ENCODE measurements at places on chromosomes 3 and 15.

- DNase-seq: no peak
Measured at GRCh38 chr3:60013241-60013640, 963.4 kb upstream of the CFAP20DC start.

DNA sequence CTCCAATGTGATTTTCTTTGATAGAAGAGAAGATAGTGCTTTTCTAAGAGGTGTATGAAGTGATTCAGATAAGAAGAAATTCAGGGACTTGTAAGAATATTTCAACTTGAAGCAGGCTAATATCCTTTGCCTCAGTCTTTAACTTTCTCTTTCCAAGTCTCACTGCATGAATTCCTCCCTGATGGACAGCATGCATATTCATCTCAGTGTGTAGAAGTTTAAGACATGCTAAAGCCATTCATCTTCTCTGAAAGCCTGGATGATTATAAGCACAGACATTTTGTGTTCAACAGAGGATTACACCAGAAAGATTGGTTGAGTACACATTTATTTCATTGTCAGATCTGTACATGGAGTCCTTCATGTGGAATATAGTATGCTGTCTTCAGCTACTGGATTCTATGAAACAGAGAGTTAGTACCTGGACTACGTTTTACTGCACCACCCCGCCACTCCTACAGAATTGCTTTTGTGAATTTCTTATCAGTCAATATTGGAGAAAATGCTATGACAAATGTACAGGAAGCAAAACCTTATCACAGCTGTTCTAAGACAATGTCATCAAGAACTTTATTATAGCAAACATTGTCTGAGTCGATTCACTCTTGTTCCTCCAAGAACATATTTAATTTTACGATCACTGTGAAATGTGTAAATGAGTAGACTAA, 1346.1 kb downstream of the OTOL1 start:
- no peak for DNase-seq

DNA sequence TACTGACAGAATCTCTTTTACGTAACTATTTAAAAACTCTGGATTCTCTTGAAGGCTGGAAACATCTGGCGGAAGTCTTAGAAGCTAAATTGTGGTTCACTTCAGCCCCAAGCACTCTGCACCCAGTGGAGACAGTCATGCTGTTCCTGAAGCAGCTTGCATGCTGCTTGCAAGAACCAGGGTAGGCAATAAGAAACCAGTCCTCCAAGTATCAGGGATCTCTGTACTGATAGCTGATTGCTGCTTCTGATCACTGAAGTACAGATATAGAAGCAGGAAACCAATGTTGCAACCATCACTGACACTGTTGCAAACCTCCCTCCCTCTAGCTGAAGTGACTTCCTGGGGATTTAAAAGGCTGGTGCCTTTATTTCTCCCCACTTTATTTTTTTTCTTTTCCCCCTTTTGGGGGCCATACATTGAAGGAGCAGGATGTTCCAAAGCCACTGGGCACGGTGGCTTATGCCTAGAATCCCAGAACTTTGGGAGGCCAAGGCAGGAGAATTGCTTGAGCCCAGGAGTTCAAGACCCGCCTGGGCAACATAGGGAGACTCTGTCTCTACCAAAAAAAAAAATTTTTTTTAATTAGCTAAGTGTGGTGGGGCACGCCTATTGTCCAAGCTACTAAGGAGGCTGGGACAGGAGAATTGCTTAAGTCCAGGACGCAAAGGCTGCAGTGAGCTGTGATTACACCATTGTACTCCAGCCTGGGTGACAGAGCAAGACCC, 15.3 kb downstream of the SPCS1 start:
- DNase-seq: no peak

DNA sequence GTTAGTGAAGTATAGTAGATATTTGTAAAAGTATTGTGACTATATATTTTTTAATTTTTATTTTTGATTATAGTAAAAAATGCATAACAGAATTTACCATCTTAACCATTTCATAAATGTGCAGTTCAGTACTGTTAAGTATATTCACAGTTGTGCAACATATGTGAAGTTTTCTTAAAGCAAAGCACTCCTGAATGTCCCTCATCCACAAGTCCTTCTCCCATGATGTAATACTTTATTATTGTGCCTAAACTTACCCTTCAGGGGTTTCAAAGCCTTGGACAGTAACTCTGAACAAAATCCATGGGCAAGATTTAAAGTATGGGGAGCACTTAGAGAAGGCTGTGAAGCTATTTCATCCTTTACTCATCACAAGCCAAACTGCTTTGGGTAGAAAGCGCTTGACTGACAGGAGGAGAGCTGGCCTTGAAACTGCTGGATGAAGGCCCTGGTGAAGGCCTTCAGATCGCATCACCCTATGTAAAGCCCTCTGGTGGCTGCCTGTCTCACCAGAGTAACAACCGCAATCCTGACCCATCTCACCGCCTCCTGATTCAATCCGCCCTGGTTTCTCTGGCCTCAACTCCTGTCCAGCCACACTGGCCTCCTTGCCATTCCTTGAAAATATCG, 28.0 kb downstream of the LSM3 start:
- no peak for DNase-seq

GRCh38 chr3:71690341-71690841, 34.8 kb downstream of the EIF4E3 start:
- DNase-seq: no peak

DNA sequence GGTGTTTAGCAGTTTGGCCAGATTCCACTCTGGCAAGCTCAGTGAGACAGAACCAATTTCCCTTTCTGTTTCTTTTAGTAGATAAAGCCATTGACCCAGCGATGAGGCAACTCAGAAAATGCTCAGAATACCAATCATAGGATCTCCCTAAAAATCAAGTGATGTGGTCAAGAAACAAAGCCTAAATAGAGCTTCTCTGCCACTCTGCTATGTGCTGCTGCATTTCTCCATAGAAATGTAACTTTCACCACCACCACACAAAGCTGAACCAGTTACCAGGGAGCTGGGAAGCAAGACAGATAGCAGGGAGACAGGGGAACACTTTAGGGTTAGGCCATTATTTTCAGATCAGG, 109.8 kb downstream of the RPL22L1 start:
- no peak for DNase-seq

DNA sequence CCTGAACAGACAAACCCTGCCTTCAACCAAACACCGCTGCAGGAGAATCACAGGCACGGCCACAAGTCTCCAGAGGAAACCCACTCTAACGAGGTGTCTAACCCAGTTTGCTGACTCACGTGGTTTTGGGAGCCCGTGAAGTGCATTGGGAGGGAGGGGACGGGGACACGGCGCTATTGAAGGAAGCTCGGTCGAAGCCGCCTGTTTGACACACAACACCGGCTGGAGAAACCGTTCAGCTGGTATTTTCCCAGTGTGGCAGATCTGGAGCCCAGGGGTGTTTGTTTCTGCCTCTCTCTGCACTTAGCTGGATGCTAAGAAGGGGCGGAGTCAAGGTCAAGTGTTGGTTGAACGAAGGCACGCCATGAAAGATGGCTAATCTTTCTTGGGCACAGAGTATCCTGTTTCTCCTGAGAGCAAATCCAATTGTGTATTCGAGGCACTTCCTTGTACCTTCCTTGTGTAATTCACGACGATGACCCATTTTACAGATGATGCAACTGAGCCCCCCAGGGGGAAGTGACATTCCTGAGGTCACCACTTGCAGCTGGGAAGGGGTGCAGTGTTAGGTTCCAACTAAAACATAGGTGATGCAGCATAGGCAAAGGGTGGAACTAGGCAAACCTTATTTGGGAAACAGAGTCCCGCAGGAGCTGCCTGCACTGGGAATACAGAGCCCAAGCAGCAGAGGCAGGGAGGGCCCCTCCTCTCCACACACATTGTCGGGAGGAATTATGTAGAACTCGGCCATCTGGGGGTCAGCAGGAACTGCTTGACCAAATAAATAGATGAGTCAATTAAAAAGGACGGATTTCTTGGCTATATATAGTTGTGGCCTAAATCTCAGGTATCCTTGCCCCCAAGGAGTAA, 22.5 kb downstream of the SLC6A6 start:
- DNase-seq: no peak

DNA sequence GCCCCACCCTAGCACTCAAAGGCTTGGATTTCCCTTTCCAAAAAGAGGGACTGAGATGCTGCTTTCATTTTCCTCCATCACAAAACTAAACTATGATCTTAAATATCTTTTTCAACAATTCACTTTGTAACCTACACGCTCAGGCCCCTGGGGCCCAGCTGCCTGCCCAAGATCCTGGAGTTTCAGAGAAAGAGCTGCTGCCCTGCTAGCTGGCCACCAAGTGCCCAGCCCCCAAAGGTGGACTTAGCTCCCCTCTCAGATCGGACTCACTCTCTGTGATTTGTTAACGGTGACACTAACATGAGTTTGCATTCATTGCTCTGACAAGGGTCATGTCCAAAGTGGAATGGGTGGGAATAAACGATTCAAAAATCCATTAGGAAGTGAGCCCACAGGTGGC, 119.6 kb upstream of the SMAD3 start:
- DNase-seq: no peak

DNA sequence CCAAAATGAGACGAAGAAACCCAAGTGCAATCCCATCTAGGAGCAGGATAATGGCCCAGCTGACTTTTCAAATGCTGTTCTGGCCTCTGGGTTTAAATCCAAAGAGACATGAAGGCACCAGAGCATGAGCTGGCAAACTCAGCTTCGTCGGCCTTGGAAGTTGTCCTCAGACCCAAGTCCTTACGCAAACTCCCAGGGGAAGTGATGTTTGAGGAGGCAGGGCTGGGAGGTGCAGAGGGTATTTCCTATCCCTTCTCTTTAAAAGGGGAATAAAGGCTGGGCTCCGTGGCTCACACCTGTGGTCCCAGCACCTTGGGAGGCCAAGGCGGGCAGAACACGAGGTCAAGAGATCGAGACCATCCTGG, 68.9 kb upstream of the HERC1 start:
- DNase-seq: no peak

GRCh38 chr3:63979093-63979885, 44.0 kb downstream of the PSMD6 start:
- no peak for DNase-seq

DNA sequence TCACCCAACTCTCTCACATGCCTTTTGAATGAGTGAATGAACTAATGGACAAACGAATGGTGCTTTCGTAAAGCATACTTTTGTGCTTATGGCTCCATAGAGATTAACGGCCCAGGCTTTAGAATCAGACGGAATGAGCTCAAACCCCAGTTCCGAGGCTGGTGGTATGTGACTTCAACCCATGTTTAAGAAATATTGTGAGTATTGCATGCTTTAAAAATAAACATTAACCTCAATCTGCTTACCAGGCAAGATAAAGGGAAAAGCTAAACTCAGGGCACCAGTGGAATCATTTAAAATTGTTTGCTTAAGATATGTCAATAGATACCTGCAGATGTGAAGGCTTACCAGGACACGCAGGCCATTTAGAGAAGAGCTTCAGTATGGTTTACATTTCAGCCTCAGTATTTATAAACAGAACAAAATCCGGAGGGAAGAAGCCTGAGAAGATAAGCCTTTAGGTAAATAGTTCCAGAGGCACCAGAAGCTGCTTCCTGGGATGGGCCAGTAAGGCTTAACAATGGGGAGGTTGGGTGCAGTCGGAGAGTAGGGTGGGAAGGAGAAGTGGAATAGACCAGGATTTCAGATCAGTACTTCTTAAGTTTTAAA, 186.4 kb downstream of the ADAMTS9 start:
- no peak for DNase-seq

All from stimulated activated CD4-positive, alpha-beta T cell treated with anti-CD3 and anti-CD28 coated beads, Interleukin-15, amount 100 ng/mL, for 1 hour (primary cell).